ENCODE measurements at places on chromosomes 6 and 20. TPM values are rescaled to one million over a fixed set of nuclear protein-coding genes. Genes with fewer than 3 reads are reported as not detected.

GRCh38 chr20:53579266-53579580, 14.4 kb downstream of the ZNF217 start:
- no peak for DNase-seq

DNA sequence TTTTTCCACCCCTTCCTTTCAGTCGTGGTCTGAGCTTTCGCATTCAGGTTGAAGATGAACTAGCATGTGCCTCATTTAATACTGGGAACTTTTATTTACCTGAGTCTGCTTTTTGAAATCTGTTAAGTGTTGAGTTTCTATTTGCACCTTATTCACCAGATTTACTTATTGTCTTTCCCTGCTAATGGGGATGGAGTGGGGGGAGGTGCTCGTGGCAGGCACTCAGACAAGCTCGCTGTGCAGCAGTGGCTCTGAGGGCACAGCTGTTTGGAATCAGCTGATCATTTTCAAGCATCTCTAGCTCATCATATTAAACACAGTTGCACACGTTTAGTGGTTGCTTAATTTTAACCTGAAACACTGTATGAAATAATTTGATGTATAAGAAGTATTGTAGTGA, 35.6 kb downstream of the UTRN start:
- no peak for DNase-seq

GRCh38 chr6:138115877-138116660, 8.8 kb upstream of the PERP start:
- DNase-seq, result peak; percentile 64

DNA sequence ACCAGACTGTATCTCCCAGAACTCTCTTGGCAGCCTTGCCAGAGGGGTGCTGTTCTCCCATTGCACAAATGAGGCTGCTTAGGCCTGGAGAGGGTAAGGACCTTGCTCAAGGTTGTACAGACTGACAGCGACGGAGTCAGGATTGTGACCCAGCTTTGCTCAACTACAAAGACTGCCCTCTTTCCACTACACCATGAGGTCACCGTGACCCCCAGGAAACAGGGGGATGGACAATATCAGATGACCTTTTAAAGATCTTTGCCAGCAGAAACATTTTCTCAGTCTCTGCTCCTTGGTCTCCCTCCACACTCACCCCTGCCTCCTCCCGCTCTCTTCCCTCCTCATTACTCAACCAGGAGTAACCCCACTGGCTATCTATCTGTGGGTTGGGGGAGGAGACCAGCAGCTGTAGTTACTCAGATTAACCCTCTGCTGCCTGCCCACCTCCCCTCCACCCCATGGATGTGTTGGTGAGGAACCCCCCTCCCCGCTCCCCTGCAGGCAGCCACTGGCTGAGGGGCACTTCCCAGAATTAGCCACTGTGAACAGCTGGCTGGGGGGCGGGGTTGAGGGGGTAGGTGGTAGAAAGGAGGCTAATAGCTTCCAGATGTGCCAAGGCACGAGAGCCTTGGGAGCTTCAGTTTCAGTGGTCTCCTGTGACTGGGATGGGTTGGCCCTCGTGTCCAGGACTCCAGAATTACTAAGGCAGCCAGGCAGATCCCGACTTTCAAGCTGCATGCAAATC, 26.9 kb upstream of the MRPS18A start:
- DNase-seq, result peak; percentile 62

The POM121L2 gene
- not detected for total RNA-seq

The STX11 gene
- 6.3 TPM for total RNA-seq

GRCh38 chr6:132063738-132064137, 112.6 kb upstream of the CCN2 start:
- DNase-seq, result peak; percentile 82

The EYS gene
- not detected for total RNA-seq

The GHRH gene
- total RNA-seq, result not detected

DNA sequence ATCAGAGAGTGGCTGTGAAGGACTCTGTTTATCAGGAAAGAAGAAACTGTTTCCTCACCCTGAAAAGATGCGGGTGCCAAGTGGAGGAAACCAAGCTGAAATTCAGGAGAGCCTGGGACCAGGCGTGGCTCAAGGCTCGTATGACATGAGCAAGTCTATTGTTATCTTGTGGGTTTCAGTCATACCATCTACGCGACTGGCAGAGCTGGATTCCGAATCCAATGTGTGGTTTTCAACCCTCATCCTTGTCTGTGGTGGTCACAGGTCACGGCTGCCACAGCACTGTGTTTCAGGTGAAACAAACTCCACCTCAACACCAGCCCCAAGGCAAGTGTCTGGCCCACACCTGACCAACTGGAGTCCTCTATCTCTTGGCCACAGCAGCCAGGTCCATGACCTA, 9.1 kb downstream of the MC3R start:
- no peak for DNase-seq

DNA sequence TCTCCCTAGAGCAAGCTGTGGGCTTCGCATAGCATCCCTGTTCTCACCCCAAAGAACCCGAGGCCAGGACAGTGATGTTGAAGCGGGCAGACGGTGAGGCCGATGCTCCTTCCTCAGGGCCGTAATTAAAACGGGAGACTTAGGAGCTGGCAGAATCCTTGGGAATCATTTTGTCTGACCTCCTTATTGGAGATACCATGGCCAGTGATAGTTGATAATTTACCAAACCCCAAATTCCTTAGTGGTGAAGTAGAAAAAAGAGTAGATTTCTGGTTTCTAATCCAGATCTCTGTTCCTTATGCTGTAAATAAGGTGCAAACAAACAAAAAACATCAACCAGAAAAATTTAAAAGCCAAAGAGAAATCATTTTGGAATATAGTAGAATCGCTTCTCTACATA, 361.1 kb upstream of the AGPAT4 start:
- no peak for DNase-seq

DNA sequence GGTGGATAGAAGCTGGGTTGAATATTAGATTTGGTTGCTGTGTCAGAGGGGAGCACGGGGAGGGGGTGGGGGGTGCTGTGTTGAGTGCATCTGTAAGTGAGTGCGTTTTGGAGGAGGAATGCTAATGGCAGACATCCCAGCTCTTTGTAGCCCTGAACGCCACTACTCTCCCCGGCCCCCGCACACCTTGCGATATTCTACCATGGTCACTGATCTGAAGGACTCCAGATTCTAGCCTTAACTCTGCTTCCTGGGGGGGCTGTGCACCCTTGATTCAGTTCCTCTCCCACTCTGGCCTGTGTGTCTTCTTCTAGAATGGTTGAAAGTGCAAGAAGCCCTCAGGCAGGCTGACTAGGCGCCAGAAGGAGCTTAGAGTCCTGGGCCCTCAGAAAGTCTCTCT, 7.1 kb downstream of the GLP1R start:
- DNase-seq, result no peak

- DNase-seq, result no peak
These were observed 43.0 kb downstream of the EDN1 start for GRCh38 chr6:12333128-12333527.

DNA sequence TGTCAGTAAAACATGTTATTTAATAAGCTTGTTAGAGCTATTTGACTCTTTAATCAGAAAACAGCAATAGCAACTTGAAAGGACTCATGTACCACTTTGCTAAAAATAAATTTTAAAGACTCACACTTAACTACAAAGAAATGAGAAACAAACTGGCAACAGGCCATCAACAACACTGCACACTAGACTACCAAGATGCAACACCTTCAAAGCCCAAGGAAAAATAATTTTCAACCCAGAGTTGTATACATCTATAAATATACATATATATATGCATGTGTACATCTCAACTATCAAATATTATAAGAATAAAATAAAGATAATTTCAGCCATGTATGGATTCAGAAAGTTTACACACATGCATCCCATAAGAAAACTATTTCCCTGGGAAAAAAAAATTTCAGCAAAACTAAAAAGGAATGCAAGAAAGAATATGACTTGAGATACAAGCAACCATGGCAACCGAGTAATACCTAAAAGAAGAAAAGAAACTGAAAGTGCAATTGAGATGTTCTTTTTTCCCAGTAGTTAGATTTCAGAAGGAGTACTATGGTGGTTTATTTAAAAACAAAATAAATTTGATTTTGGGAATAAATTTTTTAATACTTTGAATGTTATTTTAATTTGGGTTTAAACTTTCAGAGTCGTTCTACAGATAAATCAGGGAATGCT, 303.8 kb downstream of the UBE3D start:
- DNase-seq, result no peak

GRCh38 chr6:12017263-12017662, 5.2 kb downstream of the HIVEP1 start:
- no peak for DNase-seq

GRCh38 chr6:137081997-137082396, 37.2 kb upstream of the IL20RA start:
- no peak for DNase-seq

The KCNG1 gene
- 91.3 TPM for total RNA-seq

DNA sequence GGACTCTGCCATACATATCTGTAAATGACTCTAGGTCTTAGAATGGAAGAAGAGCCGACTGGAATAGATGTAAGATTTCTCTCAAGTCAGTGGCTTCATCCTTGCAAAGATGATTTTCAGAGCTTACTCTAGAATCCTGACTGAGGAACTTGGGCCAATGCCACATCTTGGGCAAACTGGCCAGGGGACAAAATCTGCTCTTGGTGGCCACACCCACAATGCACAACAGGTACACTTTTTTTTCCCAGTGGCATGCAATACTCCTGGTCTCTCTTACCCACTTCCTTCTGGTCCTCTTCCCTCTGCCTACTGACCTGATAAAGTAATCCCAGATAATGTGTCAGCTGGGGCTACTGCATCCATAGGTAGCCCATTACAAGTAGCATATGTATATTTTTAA, 13.4 kb downstream of the CLIC5 start:
- DNase-seq, result no peak

DNA sequence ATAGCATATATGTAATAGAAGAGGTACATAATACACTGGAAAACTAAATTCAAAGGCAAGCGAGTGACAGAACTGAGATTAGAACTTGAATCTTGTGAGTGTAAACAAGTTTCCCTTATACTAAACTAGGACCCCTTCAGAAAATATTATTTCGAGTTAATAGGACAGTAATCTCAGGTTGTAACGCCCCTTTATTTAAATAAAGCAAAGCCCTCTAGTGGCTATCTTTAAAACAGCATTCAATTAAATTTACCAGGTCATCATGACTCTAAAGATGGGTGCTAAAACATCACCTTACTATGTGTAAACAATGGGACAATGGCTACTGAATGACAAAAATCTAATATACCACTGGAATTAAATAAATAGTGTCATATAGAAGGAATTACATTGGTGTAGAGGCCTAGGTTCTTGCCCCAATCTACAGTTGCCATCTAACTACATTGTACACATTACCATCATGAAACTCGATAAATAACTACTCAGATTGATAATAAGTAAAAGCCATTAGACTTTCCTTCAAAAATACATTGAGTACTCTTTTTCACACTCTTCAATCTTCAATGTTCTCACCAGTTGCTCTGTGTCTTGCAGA, 255.4 kb upstream of the IRAK1BP1 start:
- no peak for DNase-seq

The OPRM1 gene
- not detected for total RNA-seq

- DNase-seq, result no peak
These were observed 296.3 kb downstream of the FOXC1 start for GRCh38 chr6:1906014-1906413.

The SNHG17 gene
- total RNA-seq, result 24.2 TPM

DNA sequence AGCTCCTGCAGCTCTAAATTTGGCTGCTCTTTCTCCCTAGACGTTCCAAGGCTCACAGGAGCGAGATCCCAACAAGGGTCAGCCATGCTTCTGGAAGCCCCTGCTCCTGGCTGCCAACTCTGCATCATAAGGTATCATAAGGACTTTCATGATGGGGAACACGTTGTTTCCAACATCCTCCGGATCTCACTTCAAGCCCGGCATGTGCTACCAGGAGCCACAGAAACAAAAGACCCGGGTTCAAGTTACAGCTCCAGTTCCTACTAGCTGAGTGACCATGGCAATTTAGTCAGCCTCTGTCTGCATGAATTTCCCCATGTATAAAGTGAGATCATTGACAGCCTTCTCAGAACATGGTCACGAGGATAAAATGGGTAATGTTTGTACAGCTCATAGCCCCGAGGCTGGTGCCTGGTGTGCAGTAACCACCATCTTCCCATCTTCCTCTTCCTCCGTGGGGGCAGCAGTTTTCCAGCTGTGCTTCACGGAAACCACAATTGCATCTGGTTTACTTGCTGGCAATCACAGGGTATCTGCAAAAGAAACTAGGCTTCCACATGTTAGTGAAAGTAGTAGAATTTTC, 209.0 kb upstream of the ECI2 start:
- peak; percentile 85 for DNase-seq

The RNF217 gene
- total RNA-seq, result 13.6 TPM

DNA sequence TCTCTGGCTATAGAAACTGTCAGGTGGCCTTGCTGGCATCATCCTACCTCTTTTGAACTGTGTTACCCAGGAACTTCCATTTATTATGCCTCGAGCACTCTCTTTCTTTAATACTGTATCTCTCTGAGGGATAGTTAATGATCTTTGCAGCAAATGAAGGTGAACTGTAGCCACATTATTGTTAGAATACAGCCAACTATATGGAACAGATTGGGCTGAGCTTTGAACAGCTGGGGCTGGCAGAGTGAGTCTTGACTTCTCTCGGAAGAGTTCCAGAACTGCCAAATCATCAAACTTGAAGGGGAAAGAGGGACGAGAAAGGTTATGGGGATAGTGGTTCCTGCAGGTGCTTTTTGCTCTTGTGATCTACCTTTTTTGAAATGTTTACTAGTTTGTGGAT, 237.7 kb downstream of the PRL start:
- DNase-seq, result no peak

The ALDH8A1 gene
- total RNA-seq, result not detected

The NOTCH4 gene
- total RNA-seq, result 2.3 TPM

The PPP1R18 gene
- 71.6 TPM for total RNA-seq

GRCh38 chr20:57628047-57628961, 8.1 kb upstream of the ZBP1 start:
- DNase-seq, result peak; percentile 46

The RHAG gene
- not detected for total RNA-seq

GRCh38 chr20:56467968-56468315, 485 bp upstream of the RTF2 start:
- DNase-seq, result no peak

- DNase-seq, result no peak
These were observed 28.2 kb downstream of the TREML4 start for GRCh38 chr6:41256383-41256782.

DNA sequence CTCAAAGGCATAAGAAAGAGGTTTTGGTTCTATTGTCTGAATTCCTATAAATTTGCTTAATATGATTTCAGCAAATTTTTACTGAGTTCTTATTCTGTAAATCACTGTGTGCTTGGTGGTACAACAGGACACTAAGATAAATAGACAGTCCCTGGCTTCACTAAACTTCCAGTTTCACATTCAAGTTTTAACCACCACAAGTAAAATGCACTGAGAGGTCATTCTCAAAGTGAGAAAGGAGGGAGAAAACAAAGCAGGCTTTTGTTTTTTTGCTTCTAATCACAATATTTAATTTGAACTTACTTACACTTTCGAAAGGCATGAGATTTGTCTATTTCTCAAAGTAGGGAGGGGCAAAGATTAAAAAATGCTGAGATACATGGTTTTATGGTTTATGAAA, 445.7 kb downstream of the CDC5L start:
- DNase-seq, result no peak

DNA sequence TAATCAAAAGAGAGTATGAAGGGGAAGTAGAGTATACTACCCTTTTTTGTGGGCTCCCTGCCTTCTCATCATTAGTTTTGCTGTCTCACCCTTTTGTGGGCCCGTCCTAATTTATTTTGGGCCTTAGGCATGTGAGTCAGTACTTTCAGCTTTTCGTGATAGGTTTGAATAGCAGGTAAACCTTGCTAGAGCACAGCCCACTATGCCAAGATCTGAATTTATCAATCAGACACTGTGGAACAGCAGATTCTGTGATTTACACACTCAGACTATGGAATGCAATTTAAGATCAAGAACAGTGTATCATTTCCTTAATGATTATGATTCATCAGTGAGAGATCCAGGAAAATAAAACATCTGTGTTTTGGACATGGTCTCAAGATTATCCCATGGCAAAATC, 1117.1 kb downstream of the KHDRBS2 start:
- DNase-seq, result no peak

Data from Daoy (cell line).